ENCODE measurements at places on chromosomes 11 and 22.

DNA sequence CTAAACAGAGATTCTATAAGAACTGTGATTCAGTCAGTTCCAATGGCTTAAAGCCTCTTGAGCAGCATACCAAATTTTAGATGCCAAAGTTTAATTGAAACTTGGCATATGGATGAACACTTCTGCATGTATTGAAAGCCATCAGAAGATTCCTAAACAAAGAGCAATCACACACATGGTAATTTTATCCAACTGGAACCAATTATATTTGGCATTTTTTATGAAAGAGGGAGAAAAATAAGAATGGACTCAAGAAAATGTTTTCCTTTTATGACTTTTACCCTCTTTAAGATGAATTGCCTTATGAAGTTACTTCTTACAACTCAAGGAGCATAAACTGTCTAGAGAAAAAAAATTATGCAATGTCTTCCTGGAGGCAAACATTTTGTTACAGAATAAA is 7.4 kb downstream of the TRPC6 start:
- DNase-seq = no peak

DNA sequence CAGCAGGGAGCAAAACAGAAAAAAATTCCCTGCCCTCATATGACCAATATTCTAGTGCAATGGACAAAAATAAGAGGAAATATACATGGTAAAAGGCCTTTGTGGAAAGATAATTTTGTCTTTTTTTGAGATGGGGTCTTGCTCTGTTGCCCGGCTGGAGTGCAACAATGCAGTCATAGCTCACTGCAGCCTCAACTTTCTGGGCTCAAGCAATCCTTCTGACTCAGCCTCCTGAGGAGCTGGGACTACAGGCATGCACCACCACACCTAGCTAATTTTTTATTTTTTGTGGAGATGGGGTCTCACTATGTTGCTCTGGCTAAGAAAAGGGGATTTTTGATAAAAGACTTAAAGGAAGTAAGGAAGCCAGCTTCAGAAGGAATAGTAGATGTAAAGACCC is 25.7 kb upstream of the DDX10 start:
- DNase-seq = no peak

DNA sequence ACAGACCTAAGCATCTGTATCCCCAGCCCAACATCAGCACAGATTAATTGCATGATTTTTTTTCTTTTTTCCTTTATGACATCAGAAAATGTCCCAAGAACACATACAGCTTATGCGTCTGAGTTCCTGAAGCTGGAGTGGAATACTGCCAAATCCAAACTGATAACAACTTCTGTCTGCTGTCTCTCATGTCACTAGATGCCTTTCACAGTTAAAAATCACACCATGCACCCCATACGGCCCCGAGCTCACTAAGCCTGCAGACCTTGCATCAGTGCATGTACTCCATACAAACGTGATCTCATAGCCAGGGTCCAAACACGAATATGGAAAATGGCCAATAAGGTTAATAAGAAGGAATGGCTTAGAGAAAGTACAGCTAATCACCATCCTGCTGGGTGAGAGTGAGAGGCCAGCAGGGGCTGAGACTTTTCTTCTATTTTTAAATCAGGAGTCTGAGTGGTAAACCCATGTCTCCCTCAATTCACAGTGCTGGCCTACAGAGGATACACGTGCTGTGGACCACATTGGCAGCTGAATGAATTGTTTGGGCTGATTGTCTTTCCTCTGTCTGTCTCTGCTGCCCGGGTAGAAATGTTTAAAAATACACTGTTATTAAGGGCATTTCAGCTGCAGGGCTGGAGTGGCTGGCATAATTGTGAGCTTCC is 350.6 kb upstream of the RAG2 start:
- DNase-seq = no peak

DNA sequence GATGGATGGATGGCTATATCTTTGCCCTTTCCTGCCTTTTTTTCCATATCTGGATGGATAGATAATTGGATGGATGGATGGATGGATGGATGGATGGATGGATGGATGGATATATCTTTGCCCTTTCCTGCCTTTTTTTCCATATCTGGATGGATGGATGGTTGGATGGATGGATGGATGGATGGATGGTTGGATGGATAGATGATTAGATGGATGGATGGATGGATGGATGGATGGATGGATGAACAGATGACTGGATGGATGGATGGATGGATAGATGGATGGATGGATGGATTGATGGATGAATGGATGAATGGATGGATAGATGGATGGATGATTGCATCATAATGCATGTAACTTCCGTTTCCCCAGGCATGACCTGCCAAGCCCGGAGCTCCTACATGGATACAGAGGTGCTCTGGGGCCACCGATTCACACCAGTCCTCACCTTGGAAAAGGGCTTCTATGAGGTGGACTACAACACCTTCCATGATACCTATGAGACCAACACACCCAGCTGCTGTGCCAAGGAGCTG is 24.9 kb downstream of the KCNJ5 start:
- no peak for DNase-seq

DNA sequence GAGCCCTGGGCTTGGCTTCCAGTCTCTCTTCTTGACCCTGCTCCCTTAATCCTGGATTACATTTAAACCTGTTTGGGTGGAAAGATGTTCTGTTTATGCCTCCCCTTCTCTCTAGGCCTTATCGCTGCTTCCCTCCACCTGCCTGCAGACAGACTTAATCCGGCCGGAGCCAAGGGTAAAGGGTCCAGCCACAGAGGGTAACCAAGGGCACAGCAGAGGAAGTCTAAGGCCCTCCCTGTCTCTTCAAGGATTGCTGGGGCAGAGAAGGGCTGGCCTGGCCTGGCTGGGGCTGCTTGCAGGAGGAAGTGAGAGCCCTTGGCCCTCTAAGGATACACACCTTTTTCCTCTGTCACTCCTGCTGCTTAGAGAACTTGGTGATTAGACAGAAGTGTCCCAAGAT is 2.1 kb downstream of the GAL3ST3 start:
- DNase-seq = no peak

DNA sequence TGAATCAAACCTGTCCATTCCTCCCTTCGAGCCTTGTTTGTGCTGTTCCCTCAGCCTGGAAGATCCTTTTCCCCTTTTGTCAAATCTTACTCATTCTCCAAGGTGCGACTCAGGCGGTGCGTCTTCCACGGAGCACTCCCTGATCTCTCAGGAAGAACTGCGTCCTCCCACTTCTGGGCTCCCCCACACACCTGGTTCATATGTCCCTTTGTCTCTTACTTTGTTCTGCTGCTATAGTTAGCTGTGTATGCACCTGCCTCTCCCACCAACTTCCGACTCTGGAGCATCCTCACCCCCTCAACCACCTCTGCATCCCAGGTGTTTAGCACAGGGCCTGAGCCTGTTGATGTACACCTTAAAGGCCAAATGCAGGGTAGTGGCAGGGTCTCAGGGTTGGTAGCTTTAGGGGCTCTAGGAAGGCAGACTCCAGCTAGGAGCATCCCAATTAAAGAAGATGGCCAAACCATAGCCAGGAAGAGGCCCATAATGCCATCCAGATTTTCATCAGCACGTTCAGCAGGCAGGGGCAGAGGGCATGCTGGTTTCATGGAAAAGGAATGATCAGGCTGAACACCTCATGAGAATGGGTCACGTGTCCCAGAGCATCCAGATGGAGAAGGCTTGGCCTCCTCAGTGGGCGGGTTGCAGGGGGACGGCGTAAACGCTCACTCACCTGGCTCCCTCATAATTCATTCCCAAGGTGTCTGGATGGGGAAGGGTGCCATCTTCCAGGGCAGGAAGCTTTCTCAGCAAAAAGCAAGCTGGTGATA is 20.1 kb downstream of the PTPN5 start:
- no peak for DNase-seq

DNA sequence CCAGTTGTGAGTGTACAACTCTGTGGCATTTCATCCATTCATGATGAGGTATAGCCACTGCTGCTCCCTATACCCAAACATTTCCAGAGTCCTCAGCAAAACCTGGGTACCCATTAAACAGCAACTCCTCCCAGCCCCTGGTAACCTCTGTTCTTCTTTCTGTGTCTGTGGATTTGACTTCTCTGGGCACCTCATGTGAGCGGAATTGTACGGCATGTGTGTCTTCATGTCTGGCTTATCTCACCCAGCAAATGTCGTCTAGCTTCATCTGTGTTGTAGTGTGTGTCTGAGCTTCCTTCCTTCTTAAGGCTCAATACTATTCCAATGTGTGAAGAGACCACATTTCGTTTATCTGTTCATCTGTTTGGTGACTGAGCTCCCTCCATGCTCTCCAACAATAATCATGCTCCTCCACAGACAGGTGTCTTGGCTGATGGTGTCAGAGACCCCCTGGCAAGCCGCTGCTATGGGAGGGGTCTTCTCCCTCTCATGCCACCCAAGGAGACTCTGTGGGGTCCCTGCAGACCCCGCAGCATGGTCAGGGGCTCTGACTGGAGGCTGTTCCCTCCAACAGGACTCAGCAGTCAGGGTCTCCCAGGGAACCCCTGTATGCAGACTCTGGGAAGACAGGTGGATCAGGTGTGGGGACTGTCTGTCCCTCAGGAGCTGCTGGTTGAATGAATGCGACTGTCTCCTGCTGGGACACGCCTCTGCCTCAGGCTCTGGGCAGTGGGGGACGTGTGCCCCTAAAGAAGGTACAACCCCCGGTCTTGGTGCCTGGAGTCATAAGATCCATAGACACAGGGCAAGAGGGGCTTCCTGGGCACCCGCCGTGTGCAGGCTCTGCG is 52.7 kb downstream of the SMIM38 start:
- DNase-seq = no peak

- DNase-seq = no peak
These were observed 64.8 kb downstream of the TENM4 start for GRCh38 chr11:79375818-79376550.

GRCh38 chr11:15048616-15049015 is 24.8 kb upstream of the CALCB start:
- DNase-seq = no peak

DNA sequence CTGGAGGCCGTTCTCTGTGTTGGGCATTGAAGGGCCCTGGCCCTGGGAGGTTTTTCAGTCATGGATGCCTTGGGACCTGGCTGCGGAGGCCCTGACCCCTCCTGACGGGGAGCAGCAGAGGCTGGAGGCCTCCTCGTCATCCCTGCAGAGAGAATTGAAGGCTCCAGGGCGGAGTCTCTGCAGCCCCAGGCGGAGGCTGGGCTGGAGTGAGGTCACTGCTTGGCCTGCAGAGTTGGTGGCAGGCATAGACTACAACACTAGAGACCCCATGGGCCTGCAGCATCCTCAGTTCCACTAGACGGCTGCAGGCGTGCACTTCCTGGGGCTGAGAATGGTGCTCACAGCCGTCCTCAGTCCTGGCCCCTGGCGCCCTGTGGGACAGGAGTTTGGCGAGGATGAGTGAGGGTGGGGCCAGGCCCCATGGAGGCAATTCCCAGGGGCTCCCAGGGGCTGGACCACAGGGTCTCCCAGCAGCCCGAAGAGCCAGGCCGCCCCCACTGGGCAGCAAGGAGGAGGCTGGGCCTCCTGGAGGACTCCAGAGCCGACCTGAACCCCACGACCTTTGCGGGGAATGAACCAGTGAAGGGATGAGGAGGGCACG is 1194.9 kb downstream of the BRD1 start:
- DNase-seq = no peak

DNA sequence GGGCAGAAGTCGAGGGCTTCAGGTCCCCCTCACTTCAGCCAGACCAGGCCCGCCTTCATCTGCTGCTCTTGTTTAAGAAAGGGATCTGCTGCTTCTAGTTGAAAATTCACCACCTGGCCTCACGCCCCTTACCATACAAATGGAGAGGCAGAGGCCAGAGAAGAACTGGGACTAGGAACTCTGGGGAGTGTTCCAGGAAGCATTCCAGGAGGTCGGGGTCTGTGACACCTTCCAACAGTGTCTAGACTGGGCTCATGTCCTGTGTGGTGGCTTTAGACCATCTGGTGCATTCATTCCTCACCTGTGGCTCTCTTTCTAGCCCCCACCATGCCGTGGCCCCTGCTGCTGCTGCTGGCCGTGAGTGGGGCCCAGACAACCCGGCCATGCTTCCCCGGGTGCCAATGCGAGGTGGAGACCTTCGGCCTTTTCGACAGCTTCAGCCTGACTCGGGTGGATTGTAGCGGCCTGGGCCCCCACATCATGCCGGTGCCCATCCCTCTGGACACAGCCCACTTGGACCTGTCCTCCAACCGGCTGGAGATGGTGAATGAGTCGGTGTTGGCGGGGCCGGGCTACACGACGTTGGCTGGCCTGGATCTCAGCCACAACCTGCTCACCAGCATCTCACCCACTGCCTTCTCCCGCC is 12.3 kb downstream of the TSKU start:
- DNase-seq = no peak

- DNase-seq = no peak
These were observed 25.6 kb upstream of the COMT start for GRCh38 chr22:19916006-19916405.

DNA sequence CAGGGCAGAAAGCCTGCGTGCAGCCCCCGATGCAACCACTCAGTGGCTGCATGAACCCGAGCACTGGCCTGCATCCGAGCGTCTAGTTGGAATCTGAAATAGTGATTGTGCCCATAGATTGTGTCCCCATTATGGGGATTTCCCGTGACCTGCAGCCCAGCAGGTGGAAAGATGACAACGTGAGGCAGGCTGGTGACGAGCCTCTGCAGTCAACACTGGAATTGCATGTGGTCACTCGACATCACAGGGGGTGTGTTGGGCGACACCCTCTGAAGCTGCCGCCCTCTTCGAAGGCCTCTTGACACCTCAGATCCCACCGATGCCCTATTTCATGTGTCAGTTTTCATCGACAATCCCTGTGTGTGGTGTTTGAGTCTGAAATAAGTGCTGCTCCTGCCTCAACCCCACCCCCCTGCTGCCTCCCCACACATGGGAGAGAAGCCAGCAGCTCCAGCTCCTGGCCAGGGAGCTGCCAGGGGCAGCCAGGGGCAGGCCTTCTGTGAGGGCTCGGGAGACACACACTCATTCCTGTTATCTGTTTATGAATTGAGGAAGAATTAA is 172.0 kb upstream of the B3GAT1 start:
- DNase-seq = no peak

GRCh38 chr11:48043991-48044512 is 63.7 kb downstream of the PTPRJ start:
- DNase-seq = no peak

DNA sequence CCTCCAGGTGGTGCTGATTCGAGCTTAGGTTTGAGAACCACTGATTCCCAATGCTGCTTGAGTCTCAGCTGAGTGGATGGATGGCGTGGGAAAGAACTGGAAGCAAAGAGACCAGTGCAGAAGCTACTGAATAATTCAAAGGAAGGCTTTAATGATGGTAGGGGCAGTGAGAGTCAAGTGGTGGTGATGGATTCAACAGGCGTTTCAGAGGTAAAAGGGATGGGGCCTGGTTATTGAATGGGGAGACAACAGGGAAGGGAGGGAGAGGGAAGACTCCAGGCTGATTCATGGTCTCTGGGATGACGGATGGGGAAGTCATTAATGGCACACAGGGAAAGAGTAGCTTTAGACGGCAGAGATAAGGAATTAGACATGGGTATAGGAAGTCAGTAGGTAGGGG is 104.3 kb upstream of the TBCEL start:
- DNase-seq = no peak

DNA sequence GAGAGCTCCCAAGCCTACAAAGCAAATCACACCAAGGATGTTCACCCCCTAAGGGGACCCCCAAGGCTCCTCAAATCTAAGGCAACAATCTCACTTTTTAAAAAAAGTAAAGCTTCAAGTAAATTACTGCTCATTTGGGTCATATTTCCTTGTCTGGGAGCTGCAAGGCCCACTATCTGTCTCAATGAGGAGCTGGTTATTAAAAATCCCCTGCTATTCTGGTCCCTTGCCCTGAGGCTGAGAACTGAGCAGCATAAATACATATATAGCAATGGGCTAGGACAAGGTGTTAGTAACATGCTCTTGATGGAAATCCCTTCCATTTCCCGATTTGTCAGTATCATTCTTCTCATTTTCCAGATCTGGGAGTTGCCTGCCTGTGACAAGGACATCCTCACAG is 119.2 kb downstream of the ETS1 start:
- DNase-seq = no peak
